ENCODE measurements at places on chromosomes 5 and 9.

DNA sequence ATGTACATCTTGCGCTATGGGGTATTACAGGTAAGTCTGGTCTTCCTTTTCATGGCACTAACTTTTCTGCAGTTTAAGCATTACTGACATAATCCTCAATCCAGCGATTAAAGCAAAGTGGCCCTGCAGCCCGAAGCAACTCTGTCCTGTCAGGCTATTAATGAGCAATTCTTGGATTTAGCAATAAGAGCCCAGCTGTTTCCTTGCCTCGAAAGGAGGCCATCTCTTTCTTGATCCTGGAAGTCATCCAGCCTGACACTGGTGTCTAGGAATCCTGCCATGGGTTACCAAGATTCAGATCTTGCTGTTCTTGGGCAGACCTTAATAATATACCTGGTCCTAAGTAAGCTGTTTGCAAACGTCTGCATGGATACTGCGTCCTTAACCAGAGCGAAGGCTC lies 102.0 kb downstream of the RFK start:
- no peak for DNase-seq

- DNase-seq: peak; percentile 21
These were observed 37.8 kb upstream of the UNC5A start for GRCh38 chr5:176772271-176773210.

DNA sequence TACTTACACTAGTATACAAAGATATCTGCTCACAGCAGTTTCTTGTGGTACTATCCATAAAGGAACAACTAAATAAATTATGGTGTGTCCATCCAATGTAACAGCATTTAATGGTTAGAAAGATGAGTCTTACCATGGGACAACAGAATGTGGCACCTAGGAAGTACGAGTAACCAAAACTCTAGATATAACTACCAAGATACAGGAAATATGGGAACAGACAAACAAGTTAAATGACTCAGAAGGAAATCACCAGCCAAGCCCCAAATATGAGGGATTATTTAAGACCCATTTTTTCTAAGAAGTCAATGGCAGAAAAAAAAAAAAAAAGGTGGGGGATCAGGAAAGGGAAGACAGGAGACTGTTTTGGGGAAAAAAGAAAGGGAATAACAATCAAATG lies 294.8 kb downstream of the PRELID2 start:
- DNase-seq: no peak

- no peak for DNase-seq
These were observed 42.8 kb downstream of the WDR41 start for GRCh38 chr5:77449277-77449676.

- DNase-seq: no peak
These were observed 10.5 kb upstream of the LRRC70 start for GRCh38 chr5:62568143-62568542.

GRCh38 chr5:75375414-75375813 lies 38.4 kb downstream of the HMGCR start:
- DNase-seq: no peak

DNA sequence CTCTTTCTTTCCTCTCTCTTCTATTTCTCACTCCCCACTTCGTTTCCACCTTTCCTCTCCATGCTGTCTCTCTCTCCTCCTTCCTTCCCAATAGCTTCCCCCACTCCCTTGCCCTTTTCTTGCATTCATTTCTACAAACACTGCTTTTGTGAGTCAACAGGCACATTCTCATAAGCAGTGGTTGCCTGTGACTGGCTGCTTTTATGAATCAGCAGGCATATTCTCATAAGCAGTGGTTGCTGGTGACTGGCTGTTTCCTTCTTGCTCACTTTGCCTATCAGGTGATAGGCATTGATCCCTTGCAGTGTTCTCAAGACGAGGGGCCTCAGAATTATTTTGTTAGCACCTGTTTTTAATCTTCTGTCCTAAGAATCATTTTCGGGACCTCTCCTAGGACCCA lies 116.1 kb upstream of the ACTBL2 start:
- DNase-seq: no peak

DNA sequence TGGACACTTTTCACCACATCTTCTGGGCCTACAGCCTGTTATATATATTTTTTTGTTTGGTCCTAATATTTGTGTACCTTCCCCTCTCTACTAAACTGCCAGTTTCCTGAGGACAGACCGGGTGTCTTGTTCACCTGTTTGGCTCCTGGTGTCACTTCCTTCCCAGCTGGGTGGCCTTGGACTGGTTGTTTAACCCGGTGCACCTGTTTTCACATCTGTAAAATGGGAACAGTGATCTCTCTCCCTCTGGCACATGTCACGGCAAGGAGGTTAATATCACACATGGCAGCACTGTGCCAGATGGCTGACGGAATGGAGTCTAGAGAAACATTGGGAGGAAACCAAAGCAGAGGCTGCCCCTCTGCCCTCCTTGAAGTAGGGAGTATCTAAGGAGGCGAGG lies 79.7 kb downstream of the DAB2IP start:
- no peak for DNase-seq

- DNase-seq: no peak
These were observed 351.7 kb downstream of the DIRAS2 start for GRCh38 chr9:90290716-90291485.

DNA sequence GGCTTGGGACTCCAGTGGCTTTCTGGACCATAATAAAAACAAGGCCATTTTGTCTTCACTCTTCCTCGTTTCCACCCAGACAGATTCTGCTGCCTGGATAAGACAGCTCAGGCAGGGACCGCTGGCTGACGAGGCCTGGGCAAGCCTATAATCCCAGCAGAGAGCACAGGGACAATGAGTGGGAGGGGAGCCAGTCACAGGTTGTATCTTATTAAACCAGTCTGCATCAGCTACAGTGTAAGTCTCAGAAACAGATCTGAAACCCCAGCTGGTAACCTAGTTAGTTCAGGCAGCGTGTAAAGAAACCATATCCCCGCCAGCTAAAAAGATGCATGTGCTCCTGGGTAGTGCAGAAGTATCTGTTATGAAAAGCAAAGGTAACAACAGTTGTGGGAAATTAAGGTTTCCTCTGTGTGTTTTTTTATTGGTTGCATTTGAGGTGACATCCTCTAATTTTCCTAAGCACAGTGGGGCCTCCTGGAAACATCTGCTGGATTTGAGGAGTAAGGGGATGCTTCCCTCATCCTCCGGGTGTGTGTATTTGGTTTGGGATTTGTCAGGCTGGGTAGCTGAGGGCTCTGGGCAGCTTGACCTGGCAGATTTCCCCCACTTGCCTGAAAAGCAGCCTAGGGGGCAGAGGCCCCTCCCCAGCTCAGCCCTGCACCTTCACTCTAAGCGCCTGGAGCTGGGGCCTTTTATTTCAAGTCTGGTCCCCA lies 15.2 kb upstream of the TAL2 start:
- no peak for DNase-seq

DNA sequence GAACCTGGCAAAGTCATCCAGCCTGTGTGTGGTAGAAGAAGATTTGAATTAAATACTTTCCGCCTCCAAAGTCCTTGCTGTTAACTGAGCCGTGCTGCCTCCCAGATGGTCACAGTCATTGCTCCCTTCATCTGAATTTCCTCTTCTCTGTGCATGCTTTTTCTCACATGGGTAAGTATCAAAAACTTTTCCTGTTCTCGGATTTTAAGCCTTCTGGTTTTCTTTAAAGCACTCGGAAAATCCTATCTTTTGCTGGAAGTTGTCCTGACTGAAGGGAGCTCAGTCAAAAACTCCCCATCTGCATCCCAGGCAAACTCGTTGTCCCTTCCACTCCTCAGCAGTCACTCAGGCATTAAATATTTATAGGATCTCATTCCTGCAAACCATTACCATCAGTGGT lies 290.0 kb upstream of the PIK3R1 start:
- DNase-seq: no peak

DNA sequence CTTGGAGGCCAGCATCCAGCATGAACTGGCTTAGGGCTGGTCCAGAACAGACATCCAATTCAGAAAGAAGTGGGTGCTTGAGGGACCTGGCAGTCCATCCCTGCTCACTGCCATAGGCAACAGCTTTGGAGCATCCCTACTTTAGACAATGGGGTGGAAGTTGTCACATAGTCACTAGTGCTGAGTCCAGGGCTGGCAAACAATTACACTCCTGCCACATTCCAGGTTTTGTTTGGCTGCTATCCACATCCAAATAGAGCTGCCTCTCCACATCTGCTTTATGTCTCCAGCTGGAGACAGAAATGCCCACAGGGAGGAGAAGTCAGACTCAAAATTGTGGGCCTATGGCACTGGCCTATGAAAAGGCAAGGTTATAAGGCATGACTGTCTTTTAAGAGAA lies 7.0 kb downstream of the FSTL4 start:
- DNase-seq: no peak

DNA sequence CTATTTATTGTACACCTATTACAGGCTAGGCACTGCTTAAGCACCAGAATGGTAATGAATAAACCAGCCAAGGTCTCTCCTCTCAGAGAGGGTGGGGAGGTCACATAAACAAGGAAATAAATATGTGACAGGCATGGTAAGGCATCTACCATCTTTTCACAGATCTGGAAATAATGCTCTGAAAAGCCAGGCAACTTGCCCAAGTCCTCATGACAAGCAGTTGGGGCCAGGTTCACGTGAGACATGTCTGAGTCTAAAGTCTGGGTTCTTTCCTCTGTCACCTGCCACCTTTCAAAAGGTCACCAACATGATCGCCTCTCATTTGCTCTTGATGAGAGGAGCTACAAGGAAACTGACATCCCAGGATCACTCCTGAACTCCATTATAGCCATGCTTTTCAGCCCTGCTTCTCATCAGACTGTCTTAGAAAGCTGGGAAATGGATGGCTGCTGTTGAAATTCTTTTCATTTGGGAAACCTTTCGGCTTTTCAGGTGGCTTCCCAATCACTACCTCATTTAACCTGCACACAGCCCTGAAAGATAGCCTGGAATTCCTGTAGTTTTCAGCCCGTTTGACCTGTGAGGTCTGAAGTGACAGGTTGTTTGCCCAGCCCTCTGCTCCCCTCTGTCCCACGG lies 123.1 kb downstream of the CRB2 start:
- DNase-seq: no peak

DNA sequence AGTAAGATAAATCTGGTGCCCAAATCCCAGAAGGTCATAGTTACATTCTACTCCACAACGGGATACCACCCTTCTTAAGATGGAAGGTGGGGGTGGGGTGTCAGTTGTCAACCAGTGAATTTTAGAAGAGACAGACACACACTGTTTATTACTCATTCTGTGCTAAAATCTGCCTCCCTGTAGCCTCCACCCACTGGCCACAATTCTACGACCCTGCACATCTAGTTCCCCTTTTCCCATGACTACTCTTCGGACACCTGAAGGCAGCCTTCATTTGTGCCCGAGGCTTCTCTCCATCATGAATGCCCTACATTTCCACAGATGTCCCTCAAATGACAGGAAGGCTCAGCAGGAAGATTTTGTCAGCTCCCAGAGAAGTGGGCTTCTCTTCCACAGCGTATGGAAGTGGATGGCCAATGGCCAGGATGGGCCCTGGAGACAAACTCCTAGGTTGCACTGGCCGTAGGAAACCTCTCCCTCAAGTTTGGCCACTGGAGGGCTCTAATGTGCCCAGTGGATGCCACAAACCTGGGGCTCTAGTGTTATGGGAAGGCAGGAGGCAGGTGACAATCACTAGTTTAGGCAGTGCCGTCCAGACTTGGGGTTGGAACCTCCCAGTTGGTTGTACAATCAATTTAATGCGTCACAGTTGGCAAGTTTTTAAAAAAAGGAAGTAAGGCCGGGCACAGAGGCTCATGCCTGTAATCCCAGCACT lies 46.6 kb downstream of the PTPN3 start:
- no peak for DNase-seq

GRCh38 chr5:84564321-84565075 lies 179.8 kb upstream of the EDIL3 start:
- no peak for DNase-seq

- no peak for DNase-seq
These were observed 173.4 kb downstream of the DNAH5 start for GRCh38 chr5:13771011-13771571.

DNA sequence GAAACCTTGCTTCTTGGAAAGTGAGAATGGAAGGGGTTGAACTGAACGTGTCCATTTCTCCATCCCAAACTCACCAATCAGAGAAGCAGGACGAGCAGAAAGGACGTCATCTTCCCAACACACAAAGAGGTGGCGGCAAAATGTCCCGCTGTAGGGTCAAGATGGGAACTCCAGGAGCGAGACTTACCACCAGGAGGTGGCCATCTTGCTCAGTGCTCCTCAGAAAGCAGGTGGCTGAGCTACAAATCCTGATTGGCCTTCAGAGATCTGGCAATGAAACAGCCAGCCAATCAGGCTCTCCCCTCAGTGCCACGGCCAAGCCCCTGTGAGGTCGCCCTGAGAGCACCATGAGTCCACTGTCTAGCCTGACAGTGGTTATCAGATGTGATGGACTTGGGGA lies 259.0 kb downstream of the NDUFS4 start:
- DNase-seq: no peak

DNA sequence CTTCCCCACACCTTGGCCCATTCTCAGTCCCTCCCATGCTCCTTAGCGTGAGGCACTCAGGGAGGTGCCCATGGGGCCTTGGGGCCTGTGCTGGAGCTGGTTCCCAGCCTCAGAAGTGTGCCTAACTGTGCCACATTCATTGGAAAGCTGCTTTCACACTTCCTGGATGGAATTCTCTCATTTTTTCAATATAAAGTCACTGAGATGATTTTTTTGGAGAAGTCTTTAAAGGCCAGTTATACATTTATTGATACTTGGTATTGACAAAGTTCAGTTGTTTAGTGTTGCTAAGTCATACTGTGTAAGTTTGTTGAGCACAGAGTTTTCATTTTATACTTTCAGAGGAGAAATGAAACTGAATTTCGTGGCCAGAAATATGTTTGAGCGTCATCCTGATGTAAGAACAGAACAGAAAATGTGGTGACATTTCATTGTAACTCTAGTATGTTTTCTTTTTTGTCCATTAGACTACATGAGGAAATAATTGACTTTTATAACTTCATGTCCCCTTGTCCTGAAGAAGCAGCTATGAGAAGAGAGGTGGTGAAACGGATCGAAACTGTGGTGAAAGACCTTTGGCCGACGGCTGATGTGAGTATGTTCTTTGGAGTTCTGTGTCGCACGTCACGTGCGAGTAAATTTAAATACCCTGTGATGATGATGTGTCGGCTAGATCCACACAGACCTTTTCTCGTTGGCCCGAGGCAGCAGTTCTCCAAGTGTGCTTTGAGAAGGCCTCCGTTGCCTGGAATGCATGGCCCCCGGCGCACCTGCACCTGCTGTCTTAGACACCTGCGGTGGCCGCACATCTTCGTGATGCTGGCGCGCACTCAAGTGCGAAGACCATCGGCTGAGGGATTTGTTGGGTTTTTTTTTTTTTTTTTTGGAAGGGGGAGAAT lies 24.1 kb downstream of the TENT4A start:
- peak; percentile 47 for DNase-seq

DNA sequence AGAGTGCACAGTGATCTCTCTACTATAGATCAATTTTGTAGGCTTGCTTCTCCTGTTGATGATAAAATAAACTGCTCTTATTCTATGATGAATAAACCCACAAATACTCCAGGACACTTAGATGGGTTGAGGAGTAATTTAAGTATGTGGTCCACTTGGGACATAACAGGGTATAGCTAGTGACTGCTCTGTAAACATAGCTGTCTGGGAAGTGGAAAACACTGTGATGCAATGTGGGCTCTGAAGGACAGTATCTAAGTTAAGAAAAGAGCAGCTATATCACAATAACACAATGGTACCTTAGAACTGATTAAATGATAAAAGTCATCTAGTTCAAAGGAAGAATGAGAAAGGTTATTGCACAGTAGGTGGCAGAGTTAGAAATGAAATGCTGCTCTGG lies 294.3 kb upstream of the HAPLN1 start:
- DNase-seq: no peak

- no peak for DNase-seq
These were observed 15.0 kb upstream of the POU5F2 start for GRCh38 chr5:93756372-93756771.

GRCh38 chr5:68861099-68861498 lies 232.7 kb upstream of the SLC30A5 start:
- no peak for DNase-seq

- DNase-seq: no peak
These were observed 9.0 kb upstream of the ZSWIM6 start for GRCh38 chr5:61322738-61323725.

Measured in activated CD8-positive, alpha-beta memory T cell treated with anti-CD3 and anti-CD28 coated beads for 24 hours (primary cell).